ENCODE measurements at places on chromosomes 6 and 20.

DNA sequence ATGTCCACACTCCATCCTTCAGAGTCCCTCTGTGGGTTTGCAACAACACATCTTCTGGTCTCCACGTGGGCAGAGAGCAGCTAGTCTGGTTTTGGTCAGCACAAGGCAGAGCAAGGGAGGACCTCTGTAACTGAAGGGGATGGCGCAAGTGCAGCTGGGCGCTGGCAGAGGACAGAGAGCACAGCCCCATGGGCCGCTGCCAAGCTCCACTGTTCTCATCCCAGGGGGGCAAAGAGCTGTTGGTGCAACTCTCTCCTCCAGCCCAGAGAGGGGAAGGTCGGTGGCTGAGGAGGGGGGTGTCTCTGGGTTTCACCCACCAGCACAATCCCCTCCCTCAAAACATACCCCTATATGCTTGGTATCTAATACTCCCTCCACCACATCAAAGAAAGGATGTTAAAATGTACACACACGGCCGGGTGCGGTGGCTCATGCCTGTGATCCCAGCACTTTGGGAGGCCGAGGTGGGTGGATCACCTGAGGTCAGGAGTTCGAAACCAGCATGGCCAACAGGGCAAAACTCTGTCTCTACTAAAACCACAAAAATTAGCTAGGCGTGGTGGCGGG, 9.1 kb downstream of the ATP9A start:
- DNase-seq = no peak

DNA sequence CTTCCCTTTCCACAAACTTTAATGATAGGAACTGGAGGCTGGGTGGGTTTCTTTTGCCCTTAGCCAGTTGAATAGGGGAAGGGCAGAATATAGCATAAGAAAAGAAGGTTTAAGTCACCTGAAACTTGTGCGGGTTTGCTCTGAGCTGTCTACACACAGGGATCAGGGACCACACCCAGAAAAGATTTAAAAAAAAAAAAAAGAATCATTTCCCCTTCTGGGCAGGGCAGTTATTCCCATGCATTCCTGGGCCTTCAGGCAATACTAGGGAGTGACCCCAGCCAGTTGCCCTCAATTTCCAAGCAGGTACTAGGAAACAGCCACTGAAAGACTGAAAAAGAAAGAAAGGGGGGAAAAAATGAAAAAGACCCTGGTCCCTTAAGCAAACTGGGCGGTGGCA, 39.6 kb upstream of the HDAC2 start:
- DNase-seq = no peak

GRCh38 chr6:44116641-44117382, 10.4 kb downstream of the MRPL14 start:
- DNase-seq = no peak

- DNase-seq = no peak
Measured at GRCh38 chr6:36124881-36125280, 5.4 kb upstream of the MAPK13 start.

DNA sequence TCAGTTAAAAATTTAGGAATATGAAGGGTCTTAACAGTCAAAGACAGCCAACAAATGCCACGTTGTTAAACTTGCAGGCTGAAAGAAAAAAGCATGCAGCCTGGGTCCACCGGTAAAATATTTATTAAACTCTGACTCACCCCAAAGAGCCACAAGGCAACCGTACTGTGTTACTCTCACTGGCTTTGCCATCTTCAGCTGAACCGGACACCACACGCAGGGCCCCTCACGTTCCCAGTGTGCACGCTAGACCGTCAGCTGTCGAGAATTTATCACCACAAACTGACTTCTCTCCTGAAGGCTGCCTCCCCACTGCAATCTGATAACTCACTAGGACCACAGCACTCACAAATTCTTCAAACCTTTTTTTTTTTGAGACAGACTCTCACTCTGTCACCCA, 30.7 kb downstream of the HUS1B start:
- no peak for DNase-seq

DNA sequence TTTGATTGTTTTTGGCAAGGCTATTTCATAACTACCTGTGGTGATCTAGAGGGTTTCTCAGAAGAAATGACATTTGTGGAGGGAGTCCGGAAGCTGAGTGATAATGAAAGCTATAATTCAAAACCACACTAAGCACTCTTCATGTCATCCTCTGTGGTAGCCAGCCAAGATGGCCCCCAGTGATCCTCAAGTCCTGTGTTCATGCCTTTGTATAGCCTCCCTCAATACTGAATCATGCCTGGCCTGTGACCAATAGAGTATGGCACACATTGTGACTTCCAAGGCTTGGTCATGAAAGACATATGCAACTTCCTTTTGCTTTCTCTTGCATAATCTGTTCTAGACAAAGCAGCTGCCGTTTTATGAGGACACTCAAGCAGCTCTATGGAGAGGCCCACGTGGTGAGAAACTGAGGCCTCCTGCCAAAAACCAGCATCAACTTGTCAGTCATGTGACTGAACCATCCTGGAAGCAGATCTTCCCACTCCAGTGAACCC, 12.8 kb upstream of the DNAAF9 start:
- peak; percentile 23 for DNase-seq

- no peak for DNase-seq
Measured at GRCh38 chr6:96545882-96546281, 17.0 kb upstream of the FHL5 start.

GRCh38 chr6:72461144-72461543, 160.7 kb upstream of the KCNQ5 start:
- DNase-seq = no peak

DNA sequence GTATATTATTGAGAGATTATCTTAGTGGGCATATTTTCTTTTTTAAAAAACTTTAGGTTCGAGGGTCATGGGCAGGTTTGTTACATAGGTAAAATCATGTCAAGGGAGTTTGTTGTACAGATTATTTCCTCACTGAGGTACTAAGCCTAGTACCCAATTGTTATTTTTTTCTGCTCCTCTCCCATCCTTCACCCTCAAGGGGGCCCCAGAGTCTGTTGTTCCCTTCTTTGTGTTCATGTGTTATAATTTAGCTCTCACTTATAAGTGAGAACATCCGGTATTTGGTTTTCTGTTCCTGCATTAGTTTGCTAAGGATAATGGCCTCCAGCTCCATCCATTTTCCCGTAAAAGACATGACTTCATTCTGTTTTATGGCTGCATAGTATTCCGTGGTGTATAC, 247.9 kb upstream of the RAB32 start:
- DNase-seq = no peak

DNA sequence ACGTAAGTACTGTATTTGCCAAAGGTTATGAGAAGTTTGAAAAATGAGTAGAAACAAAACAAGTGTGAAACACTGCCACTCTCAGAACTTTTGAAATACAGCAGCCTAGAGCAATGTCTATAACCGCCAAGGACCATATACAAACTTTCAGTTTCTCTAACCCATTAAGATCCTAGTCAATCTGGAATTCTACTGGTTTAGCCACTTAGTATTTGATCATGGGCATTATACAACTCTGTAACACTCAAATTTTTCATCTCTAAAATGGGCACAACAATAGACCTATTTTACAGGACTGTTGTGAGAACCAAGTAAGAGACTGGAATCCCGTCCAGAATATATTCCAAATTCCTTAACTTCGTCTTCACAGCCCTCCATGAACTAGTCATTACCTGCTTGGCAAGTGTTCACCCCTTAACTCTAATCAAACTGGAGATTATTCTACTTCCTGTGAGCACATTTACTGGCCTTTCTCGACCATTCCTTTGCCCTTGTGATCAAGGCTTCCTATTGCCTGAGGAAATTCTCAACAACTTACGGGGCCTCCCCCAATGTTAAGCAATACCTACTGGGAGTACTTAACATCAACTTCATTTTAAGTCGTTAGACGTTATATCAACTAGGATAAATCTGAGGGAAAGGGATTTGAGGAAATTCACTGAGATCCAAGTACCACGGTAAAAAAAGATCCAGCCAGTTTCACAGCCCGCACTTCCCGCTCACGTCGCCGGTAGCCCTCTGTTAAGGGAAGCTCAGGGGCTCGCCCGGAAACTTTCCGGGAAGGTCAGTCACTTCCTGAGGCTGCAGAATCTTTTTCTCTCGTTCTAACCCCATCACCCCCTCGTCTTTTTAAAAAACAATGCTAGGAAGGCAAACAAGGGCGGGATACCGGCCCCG, 1.1 kb downstream of the EIF2S2 start:
- peak; percentile 6 for DNase-seq

DNA sequence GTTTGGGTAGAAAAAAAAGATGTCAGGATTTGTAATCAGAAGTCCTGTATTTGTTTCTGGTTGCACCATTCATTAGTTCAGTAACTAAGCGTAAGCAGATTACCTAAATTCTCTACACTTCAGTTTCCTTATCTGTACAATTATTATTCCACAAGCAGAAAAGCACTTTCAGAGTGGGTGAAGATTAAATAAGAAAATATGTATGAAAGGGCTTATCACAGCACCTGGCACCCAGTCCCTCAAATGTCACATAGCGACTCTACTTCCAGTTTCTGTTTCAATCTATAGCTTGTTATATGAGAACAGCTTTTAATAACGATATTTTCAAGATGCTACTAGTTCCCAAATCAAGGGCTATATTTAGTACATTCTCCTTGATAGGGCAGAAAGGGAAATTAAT, 31.4 kb downstream of the RGS17 start:
- no peak for DNase-seq

GRCh38 chr6:110101885-110102284, 77.6 kb downstream of the WASF1 start:
- DNase-seq = no peak

- no peak for DNase-seq
Measured at GRCh38 chr6:142481466-142481865, 179.7 kb downstream of the ADGRG6 start.

DNA sequence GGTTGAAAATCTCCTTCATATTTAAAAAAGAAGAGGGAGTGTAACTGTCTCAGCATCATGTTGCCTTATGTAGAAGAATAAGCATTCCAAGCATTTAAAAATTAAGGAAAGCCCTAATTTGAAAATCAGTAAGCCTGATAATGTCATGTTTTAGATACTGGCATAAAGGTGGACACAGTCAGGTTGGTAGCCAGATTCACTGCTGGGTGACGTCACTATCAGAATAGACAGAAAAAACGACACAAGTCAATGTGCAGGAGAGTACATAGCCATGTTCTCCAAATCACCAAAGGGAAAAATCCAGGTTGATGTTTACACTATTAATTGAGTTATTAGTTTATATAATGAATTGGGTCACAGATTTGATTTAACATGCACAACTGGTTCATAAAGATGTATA, 50.8 kb upstream of the POU3F2 start:
- DNase-seq = no peak

- no peak for DNase-seq
Measured at GRCh38 chr6:37426058-37426944, 6.7 kb upstream of the CMTR1 start.

DNA sequence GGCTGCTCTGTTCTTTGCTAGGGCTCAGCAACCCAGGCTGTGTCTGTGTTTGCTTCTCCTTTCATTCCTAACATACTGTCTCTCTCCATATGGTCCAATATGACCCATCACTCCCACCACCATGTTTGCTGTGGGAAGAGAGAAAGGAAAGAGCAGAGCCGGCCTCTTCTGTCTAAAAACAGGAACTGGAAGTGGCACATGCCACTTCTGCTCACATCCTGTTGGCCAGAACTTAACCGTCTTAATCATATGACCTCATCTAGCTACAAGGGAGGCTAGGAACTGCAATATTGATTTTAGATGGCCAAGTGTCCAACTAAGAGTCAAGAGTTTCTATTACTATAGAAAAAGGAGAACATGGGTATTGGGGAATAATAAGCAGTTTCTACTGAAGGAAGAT, 212.5 kb upstream of the CHD6 start:
- no peak for DNase-seq

GRCh38 chr6:162856885-162857284, 129.1 kb downstream of the PACRG start:
- no peak for DNase-seq

GRCh38 chr20:48064929-48065328, 279.6 kb upstream of the SULF2 start:
- no peak for DNase-seq

GRCh38 chr20:35319192-35319870, 27.1 kb upstream of the FAM83C start:
- DNase-seq = no peak

DNA sequence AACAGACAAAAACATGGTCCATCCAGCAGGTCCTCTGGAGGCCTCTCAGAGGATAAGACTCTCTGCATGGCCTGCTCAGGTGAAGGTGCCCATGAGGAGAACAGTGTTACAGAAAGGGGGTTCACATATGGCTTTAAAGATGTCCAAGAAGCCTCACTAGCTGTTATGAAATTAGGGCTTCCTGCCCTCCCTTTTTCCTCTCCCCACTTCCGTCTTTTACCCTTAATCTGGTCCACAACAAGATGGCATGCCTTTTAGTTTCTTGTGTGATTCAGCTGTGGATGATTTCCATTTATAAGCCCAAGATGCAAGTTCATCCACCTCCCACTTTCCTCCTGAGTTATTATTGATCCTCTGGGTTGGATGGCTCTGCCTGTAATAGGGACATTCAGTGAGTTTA, 14.0 kb downstream of the GCNT2 start:
- DNase-seq = no peak

DNA sequence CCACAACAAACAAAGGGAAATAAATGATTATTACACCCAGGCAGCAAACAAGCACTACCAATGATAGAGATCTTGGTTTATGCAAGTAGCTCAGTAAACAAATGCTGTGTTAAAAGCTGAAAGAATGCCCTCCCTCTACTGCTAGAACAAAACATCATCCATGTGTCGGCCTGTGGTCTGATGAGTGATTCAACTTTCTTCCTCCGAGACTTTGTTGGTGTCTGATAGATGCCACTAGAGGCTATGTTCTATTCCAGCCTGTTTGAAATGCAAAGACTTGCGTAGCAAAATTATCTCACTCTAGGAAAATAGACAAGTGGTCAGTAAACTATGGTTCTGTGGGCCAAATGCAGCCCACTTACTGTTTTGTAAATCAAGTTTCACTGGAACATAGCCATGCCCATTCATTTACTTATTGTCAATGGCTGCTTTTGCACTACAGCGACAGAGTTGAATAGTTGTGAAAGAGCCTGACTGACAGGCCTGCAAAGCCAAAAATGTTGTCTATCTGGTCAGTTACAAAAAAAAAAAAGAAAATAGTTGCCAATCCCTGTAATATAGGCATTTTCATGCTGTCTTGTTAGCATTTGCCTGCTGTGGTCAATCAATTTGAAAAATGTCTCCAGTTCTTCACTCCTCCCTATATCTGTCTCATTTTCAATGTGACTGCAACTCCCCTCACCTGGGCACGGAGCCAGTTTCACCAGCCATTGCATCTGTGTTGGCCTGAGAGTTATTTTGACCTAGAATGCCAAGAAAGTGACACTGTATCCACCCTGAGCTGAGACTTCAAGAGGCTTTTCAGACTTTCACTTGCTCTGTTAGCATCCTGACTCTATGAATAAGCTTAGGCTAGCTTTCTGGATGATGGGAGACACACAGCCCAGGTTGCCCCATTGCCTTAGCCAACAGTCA, 544.6 kb upstream of the BTBD3 start:
- no peak for DNase-seq

All from CD4-positive, alpha-beta T cell treated with Interleukin-6 at 100 ng/mL for 8 hours (primary cell).